ENCODE measurements at places on chromosomes 13 and 19.

- DNase-seq = no peak
Measured at GRCh38 chr13:21333186-21333585, 125.9 kb downstream of the ZDHHC20 start.

DNA sequence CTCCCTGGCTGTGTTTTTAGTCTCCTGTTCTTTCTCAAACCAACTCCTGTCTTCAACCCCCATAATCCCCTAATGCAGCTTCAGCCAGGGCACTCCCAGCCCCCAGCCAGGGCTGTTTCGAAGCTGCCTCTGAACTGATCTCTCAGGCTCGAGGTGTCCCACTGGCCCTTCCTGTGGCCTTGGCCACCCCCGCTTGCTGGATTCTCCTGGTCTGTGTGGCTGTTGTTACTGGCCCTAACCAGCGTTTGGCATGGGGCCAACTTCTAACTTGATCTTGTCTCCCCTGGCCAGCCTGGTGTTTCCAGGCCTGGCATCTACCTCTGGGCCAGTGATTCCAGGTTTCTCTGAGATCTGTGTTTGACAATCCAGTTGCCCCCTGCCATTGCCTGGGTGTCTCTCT lies 11.0 kb downstream of the XAB2 start:
- no peak for DNase-seq

DNA sequence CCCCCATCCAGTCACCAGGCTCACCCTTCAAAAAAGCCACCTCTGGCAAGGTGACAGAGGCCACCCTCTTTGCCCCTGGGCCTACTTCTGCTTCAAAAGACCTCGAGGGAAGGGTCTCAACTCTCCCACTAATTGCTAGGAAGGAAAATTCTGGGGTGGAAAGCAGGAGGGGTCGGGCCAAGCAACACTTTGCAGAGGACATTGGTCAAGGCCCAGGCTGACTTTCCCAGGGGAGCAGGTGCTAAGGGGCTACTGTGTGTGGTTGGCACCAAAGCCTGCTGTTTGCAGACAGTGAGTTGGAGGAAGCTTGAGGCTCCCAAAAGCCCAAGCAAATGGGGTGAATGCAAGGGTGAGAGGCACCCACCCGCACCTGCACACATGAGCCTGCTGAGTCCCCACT lies 28.6 kb upstream of the VSTM2B start:
- no peak for DNase-seq

GRCh38 chr13:95530178-95530577 lies 22.3 kb upstream of the CLDN10 start:
- no peak for DNase-seq

- DNase-seq = no peak
Measured at GRCh38 chr19:10339380-10339960, at the start of gene ICAM3. ICAM3 (minus strand) TSS chr19:10339624; CDS start chr19:10339614, 10 bp downstream.

- peak; percentile 97 for DNase-seq
Measured at GRCh38 chr19:15836330-15837220, 21.1 kb upstream of the OR10H1 start.

- no peak for DNase-seq
Measured at GRCh38 chr19:41366089-41366488, 2.1 kb upstream of the B9D2 start.

- no peak for DNase-seq
Measured at GRCh38 chr13:25203127-25203740, 31.1 kb upstream of the AMER2 start.

GRCh38 chr19:3129112-3129511 lies 6.7 kb upstream of the GNA15 start:
- DNase-seq = peak; percentile 57

DNA sequence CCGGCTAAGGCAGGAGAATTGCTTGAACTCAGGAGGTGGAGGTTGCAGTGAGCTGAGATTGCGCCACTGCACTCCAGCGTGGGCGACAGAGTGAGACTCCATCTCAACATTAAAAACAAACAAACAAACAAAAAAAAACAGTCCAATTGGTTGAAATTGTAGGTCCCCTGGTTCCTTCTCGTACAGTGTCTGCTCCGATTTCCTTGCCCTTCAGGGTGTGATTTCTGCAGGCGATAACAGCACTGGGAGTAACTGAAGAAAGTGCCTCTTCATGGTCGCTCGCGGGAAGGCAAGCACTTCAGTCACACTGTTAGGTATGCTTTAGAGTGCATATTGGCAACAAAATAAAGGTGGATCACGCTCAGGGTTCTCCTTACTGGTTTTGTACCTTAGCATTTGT lies 39.7 kb downstream of the TPT1 start:
- no peak for DNase-seq

DNA sequence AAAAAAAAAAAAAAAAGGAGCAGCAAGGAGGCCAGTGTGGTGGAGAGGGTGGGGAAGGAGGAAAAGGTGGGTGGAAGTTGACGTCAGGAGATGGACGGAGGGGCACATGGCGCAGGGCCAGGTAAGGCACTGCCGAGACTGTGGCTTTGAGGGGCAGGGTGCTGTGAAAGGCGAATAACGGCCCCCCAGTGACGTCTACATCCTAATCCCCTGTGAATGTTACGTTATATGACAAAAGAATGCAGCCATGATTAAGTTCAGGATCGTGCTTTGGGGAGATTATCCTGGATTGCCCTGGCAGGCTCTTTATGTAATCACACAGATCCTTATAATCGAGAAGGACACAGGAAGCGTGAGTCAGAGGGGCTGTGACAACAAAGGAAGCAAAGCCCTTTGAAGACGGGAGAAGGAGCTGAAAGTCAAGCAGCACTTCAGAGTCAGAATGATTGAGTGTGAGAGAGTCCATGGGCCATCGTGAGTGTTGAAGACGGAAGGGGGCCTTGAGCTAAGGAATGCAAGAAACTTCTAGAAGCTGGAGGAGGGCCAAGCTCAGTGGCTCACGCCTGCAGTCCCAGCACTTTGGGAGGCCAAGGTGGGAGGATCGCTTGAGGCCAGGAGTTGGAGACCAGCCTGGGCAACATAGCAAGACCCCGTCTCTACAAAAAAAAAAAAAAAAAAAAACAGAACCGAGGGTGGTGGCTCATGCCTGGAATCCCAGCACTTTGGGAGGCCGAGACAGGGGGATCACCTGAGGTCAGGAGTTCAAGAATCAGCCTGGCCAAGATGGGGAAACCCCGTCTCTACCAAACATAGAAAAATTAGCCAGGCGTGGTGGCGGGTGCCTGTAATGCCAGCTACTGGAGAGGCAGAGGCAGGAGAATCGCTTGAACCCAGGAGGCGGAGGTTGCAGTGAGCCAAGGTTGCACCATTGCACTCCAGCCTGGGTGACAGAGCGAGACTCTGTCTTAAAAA lies 13.8 kb upstream of the CEACAM16 start:
- DNase-seq = peak; percentile 68

GRCh38 chr13:93964146-93964512 lies 515.4 kb downstream of the DCT start:
- no peak for DNase-seq

DNA sequence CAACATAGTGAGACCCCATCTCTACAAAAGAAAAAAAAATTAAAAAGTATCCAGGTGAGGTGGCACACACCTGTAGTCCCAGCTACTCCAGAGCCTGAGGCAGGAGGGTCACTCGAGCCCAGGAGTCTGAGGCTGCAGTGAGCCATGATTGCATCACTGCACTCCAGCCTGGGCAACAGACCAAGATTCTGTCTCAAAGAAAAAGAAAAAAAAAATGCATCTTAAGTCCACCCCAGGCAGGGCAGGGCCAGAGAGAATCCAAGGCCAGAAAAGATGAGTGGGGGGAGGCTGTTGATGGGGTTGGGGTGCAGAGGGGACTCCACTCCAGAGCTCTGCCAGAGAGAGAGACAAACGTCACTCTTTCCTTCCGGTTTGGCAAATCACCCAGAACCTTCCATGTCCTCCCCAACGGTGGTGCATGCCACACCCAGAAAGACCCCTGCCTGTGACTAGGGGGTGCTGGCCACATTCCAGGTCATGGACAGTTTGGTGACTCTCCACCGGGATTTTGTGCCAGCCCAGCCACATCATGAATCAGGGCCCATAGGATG lies 431 bp downstream of the FUT3 start:
- DNase-seq = no peak

GRCh38 chr13:99800951-99801350 lies 170.6 kb downstream of the ZIC5 start:
- DNase-seq = no peak

GRCh38 chr13:113836768-113837559 lies 26.9 kb downstream of the GAS6 start:
- peak; percentile 69 for DNase-seq

- peak; percentile 69 for DNase-seq
Measured at GRCh38 chr19:14048443-14049153, 13.3 kb downstream of the PALM3 start.

DNA sequence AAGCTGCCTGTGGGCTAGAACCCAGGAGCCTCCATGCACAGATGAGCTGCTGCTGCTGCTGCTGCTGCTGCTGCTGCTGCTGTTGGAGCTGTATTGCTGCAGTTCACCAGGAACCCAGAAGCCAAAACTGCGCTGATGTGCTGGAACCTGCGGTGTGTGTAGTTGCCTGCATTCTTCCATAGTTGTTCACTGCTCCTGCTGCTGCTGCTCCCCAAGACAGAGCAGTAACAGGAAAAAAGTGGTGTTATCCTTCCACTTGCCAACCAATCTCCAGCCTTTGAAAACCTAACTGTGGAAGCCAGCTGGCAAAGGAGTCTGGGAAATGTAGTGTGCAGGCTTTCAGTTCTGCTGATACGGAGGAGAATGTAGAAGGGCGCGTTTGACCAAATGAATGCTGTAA lies 37.9 kb downstream of the ARHGAP35 start:
- DNase-seq = peak; percentile 63

- no peak for DNase-seq
Measured at GRCh38 chr19:36001605-36002004, 6.6 kb downstream of the SDHAF1 start.

GRCh38 chr19:30788105-30788765 lies 416.1 kb downstream of the ZNF536 start:
- no peak for DNase-seq

DNA sequence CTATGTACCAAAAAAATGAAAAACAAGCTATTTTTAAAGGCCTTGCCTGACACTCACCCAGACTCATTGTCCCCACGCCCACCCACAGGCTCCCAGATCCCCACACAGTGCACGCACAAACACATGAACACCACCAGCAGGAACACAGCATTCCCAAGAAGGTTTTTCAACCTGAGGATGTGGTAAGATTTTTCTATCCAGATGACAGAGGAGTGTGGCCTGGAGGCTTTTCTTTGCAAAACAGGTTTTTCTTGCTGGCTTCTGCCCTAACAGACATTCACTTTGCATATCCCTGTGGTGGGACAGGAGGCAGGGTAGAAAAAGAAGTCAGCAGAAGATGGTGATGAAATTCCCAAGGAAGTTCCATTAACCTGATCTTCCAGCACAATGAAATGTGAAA lies 97.8 kb downstream of the KLF12 start:
- DNase-seq = no peak

- no peak for DNase-seq
Measured at GRCh38 chr19:9166846-9167245, 11.9 kb upstream of the OR7D2 start.

DNA sequence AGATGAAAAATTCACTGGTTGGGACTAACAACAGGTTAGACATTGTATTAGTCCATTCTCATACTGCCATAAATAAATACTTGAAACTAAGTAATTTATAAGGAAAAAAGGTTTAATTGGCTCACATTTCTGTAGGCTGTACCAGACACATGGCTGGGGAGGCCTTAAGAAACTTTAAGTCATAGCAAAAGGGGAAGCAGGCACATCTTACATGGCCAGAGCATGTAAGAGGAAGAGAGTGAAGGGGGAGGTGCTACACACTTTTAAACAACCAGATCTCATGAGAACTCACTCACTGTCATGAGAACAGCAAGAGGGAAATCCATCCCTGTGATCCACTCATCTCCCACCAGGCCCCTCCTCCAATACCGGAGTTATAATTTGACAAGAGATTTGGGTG lies 125.9 kb downstream of the SUCLA2 start:
- DNase-seq = no peak

DNA sequence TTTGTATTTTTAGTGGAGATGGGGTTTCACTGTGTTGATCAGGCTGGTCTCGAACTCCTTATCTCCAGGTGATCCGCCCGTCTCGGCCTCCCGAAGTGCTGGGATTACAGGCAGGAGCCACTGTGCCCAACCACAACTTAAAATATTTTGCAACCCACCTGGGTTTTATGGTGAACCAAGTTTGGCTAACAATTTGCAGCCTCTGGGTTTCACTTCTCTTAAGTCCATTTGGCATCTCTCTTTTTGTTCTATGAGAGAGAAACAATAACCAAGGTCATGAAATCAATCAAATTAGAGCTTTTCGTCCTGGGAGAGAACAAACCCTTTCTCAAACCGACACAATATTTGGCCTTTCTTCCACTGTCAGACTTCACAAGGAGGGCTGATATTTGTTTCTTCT lies 5.6 kb upstream of the SMAD9 start:
- DNase-seq = no peak

DNA sequence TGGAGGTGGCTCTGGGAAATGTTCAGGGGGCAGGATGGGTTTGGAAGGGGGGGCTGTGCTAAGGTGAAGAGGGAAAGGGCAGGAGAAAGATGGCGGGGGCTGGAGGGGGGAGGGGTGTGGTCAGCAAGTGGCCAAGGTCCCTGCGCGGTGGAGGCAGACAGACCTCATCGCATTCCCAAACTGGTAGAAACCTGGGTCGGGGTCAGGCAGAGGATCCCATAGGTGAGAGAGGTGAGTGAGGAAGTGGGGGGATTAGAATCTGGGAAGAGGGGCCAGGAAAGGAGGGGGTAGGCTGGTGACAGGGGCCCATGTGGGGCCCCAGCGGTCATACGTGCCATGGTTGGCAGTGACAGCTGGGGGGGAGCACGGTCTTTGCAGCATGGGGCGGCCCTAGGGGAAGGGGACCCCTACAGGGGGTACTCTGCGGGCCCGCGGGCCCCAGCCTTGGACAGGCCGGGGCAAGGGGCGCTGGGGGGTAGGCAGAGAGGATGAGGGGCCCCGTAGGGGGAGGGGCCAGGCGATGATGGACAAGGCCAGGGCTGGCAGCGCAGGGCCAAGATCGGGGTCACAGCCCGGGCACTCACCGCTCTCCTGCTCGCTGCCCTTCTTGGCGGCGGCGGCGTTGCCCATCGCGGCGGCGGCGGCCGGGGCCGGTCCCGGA lies 514 bp downstream of the PRKACA start:
- no peak for DNase-seq

GRCh38 chr13:40794414-40795368 lies 5.3 kb downstream of the SLC25A15 start:
- no peak for DNase-seq

GRCh38 chr19:41535029-41535622 lies 40.8 kb upstream of the CEACAM21 start:
- DNase-seq = no peak

DNA sequence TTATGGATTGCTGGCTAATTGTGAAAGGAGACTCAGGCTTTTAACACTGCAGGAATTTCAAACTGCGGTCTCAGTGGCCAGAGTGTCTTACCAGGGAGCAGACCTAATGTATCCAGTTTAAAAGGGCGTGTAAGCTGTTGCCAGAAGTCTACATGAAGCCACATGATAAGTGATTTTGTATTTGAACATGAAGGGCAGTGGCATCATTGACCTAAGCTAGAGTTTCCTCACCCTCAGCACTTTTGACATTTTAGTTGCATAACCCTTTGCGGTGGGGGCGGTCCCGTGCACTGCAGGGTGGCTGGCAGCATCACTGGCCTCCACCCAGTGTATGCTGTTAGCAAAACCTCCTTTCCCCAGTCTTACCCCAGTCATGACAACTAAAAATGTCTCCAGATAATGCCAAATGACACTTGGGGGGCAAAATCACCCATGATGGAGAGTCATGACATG lies 23.7 kb upstream of the GPR18 start:
- no peak for DNase-seq

GRCh38 chr19:8938576-8938975 lies 71.6 kb downstream of the MUC16 start:
- no peak for DNase-seq

- no peak for DNase-seq
Measured at GRCh38 chr13:41122838-41123237, 9.8 kb downstream of the KBTBD6 start.

GRCh38 chr13:40597735-40598365 lies 68.6 kb downstream of the FOXO1 start:
- DNase-seq = no peak
